Tibial nerve (tissue), 4 donors: ENCODE measurements at places on chromosomes 2 and 18.
A peak's percentile ranks its signal among the peaks of the same experiment; 100 is the strongest.

- DNase-seq, result no peak
These were observed 235.4 kb upstream of the FANCL start for GRCh38 chr2:58476556-58476955.

- DNase-seq, result no peak
These were observed 59.8 kb downstream of the GTF2A1L start for GRCh38 chr2:48677450-48677849.

- DNase-seq, result no peak
These were observed 114.4 kb downstream of the CLIP4 start for GRCh38 chr2:29229640-29230039.

- DNase-seq, result no peak
These were observed 411 bp downstream of the RNASEH1 start for GRCh38 chr2:3557639-3558204.

- DNase-seq, result no peak
These were observed 46.0 kb downstream of the GAREM1 start for GRCh38 chr18:32424696-32425095.

- no peak for DNase-seq
These were observed 500.1 kb downstream of the ARHGAP15 start for GRCh38 chr2:143629340-143629739.

- DNase-seq, result no peak
These were observed 46.2 kb downstream of the GREB1 start for GRCh38 chr2:11579867-11580659.

GRCh38 chr18:44342162-44342561 is 338.5 kb upstream of the SETBP1 start:
- no peak for DNase-seq

DNA sequence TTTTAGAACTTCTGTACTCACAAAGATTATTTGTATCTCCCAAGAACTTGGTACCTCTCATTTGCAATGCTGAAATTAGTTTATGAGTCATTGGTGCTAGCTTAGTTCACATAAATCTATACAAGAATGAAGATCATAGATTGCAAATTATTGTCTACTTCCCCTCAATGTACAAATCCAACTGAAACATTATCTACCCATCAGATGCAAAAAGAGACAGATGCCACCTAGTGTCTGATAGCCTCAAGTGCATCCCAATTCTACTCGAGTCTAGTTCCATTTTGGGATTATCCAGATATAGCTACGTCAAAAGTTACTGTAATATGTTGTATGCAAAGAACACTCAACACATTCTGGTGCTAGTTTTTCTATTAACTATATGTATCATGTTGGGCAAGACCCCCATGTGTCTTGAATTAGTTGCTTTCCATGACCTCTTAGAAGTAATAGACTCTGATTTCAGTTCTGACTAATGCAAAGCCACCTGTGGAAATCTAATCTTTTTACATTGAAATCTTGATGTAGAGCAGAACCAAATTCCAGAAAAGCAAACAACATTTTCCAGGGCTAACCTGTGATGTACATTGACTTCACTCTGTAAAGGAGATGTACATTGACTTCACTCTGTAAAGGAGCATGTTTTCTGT is 210.0 kb downstream of the RBM43 start:
- peak; percentile 70 for DNase-seq

DNA sequence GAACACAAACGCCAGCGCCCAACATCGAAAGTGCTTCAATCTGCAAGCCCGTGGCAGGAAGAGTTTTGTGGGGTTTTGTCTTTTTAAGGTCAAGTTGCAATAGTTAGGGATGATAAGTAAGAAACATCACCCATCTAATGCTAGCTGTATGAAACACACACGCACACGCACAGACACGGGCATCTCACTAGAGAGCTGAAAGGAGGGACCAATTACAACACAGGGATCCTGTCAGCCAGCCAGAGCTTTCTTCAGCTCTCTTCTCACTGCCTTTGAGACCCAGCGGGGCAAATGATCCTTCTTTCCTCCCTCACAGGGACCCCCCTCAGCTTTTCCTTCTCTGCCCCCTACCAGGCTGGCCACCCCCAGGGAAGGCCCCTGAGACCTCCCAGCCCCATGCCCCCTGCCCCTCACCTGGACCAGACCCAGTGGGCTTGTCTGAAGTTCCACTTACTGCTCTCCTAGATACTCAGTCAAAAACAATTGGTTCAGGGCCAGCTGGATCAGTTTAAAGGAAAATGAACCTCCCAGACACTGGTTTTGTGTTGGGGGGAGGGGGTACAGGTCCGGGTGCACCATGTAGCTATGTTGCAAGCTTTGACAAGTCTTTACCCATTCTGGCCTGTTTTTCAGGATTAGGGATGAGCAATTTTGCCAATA is 17.9 kb downstream of the CYP26B1 start:
- no peak for DNase-seq

- DNase-seq, result no peak
These were observed 1.6 kb downstream of the LRATD1 start for GRCh38 chr2:14634182-14634488.

- DNase-seq, result no peak
These were observed 144.7 kb upstream of the COPS8 start for GRCh38 chr2:236940916-236941520.

DNA sequence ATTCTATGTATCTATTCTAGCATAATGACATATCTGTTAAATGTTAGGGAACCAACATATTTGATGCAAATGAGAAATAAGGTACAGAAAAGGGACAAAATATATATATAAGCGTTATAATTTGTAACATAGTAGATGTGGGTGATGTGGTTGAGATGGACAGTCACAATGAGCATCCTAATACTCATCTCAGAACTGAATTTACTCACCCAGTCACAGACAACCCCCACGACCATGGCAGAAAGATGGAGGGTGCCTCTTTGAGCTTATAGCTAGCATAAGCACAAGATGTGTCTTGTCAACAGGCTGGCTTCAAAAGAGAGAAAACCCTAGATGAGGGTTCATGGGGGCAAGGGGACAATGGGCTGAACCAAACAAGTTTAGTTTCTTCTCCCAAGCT is 9.1 kb upstream of the DSG3 start:
- no peak for DNase-seq

DNA sequence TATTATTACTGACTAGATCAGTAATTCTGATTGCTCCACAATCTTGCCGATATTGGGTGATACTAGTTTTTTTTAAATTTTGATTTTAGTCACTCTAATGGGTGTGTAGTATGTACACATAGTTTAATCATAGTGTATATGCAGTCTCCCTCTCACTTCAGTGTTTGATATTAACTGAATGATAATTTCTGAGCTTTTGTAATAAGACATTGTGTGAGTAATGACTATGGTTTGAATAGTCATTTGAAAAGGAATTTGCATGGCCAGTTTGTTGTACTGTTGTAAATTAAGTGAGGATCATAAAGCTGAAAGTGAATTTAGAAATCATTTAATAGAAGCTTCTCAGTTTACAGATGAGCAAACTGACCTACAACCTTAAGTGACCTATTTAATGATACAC is 33.4 kb downstream of the USP14 start:
- no peak for DNase-seq
